ENCODE measurements at places on chromosomes 2 and 18.

- DNase-seq = no peak
These were observed 2.6 kb upstream of the STON1 start for GRCh38 chr2:48527226-48527885.

DNA sequence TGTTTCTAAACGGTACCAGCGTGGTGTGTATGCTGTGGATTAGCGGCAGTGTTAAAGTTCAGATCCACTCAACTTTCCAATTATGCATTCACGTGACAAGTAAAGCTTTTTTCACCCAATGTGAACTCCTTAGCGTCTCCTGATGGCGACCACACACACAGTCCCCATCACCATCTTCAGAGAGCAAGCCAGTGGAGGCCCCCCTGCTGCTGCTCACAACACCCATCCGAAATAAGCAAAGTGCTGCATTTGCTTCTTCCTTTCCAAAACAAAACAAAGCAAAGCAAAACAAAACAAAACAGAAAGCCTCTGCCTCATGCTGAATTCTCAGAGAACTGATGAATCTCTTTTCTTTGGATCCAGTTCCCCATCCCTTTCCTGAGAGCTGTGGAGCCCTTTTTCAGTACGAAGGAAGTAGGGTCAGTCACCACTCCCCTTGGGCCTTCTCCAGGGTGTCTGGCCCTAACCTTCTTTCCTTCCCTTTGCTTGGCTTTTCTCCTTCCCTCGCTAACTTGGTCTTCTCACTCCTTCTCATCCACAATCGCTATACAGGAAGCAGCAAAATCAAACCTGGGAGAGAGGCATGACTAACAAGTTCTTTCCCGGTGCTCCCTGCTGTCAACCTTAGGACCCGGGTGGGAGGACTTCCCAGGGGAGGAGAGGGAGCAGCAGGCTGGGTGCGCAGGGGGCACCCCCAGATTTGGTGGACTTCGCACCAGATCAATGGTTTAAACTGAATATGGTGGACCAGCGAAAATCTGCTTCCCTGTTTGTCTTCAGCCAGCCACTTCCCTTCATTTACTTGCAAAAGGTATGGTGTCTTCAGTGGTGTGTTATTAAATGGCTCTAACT is 56.0 kb downstream of the NRP2 start:
- no peak for DNase-seq

GRCh38 chr2:164651361-164651760 is 30.1 kb upstream of the GRB14 start:
- no peak for DNase-seq

DNA sequence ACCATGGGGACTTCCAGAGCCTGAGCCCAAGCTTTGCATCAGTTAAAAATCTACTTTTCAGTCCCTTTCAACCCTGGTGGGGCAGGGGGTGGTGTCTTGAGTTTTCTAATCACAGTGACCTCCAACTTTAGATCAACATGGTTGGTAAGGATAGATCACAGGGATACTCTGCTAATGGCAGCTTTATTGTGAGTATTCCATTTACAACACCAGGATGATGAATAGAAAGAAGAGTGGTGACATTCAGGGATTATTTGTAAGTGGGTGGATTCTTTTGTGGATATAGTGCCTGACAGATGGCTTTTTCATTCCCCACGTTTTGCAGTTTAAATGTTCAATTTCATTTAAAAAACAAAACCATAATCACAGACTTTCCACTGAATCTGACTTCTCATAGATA is 51.3 kb downstream of the ZNF532 start:
- no peak for DNase-seq

DNA sequence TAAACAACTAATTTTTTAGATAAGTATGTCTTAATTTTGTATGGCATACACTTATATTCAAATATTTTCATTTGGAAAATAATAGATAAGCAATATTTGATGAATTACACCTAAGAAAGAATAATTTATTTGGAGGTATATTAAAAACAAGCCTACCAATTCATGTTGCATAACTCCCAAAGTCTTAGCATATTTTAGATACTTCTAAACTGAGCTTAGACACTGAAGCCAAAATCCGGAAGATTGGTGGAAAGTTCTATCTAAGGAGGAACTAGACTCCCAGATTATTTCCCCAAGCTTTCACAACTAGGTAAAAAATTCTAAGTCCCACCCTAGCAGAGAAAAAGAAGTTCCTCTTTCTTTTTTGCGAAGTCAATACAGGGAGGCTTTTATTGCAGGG is 221.0 kb upstream of the MMADHC start:
- no peak for DNase-seq

GRCh38 chr2:229071292-229071976 is 199.7 kb downstream of the PID1 start:
- DNase-seq = no peak

DNA sequence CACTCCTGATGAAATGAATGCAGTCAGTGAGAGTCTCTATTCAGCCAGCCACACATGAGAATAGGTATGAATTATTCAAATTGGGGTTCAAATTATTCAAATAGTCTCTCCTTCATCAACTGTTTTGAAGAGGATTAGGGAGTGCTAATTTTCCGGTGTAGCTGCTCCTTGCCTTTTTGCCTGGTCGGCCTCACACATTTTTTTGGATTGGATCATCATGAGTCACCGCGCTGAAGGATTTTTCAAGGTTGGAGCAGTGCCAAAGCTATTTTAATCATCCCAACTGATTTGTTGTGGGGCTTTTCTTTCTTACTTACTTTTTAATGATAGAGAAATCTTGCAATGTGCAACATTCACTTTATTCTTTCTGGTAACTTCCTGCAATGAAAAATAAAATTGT is 2.4 kb upstream of the DTNA start:
- no peak for DNase-seq

GRCh38 chr18:23623040-23623439 is 36.7 kb upstream of the NPC1 start:
- no peak for DNase-seq

DNA sequence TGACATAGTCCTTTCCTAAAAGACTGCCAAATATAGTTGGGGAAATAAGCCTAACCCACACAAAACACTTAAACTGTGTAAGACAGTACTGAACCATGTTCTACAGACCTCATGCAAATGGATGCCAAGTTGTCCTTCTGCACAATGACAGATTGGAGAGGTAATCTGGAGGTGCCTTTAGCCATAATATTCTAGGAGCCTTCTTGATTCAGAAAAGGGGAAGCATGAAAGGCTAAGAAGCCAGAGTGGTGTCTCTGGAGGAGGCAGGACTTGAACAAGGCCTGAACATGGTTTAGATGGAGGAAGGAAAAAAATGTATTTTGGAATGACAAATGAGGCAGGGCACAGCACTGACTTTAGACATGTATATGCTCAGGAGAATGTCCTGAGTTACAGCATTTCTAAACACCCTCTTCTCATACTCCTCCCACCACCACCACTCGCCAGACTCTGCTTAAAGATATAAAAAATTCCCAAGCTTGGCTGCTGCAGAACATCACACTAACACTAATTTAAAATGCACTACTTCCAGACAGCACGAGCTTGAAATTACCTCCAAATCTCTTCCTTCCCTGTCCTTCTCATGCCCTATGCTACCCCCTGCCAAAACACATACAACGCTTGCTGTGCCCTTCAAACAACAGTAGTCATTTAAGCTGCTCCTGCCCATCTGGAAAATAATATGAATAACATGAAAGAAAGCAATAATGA is 110.4 kb downstream of the ANKRD44 start:
- no peak for DNase-seq

DNA sequence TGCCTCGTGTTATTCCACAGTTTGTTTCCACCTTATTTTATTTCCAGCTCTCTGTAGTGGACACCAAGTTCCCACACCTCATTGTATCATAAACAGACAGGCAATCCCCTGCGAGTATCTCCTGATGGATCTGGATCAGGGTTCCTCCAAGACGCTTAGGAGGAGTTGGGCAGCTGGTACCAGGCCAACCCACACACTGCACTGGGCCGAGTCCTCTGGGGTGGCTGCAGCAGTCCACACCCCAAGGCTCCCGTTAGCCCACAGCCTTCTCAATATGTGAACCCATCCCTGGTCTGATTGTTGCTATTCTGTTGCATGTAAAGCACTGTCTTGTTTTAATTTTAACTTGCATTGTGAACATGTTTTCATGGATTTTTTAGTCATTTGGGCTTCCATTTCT is 178.8 kb upstream of the RAB6C start:
- DNase-seq = no peak

DNA sequence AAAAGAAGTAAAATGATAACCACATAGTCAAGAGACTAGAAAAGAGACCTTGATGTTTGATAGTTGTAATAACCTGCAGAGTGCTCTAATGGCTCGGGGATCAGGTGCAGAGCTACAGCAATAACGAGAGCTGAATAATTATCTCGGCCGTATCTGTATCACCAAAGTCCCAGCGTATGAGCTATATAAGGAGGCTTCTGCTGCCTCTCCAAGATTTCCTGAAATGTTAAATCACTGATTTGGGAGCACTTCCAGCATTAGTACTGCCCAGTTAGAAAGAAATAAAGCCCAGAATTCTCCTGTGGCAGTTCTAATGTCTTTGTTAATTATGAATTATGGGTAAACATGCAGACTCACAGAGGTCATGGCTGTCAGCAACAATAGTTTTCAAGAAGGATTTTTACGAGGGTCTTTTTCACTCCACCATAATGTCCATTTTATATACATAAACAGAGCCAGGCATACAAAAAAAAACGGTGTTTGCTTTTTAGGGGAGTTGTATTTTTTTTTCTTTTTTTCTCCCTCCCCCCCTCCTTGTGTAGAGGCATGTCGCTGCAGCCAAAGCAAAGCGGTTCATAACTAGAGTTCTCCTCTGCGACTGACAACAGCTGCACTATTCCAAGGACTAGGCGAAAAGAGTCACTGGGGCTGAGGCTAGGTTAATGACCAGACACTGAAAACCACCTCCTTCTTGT is 168.3 kb upstream of the VRK2 start:
- no peak for DNase-seq

- no peak for DNase-seq
These were observed 50.5 kb upstream of the GRB14 start for GRCh38 chr2:164671664-164672396.

DNA sequence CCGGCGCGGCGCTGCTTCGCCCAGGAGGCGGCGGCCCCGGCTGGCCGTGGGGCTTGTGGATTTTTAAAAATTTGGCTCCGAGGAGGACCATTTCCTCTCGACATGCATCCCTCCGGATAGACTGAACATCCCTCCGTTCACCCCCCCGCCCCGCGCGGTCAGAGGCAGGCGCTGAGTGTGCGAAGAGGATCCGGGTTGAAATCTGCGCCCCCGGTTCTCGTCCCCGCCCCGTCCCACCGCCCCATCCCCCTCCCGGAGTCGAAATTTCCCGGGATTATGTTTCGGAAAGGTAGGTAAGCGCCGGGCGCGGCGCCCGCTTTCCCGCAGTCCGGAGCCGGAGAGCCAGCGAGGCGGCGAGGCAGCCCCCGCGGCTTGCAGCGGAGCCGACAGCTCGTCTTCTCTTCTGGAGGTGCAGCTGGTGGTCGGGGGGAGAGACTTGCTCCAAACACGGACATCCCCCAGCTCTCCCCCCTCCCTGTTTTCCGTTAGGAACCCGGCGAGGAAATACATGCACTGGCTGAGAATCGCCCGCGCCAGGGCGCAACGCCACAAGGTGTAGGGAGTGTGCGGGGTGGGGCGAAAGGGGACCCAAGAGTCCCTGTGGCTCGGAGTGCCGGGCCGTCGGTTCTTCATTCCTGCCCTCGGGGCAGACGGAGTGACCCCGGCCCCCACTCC is at the start of gene PRKCE:
TSS of gene PRKCE (plus strand) at position 261 of the 675 bp plus-strand sequence.
- DNase-seq = peak; percentile 36

DNA sequence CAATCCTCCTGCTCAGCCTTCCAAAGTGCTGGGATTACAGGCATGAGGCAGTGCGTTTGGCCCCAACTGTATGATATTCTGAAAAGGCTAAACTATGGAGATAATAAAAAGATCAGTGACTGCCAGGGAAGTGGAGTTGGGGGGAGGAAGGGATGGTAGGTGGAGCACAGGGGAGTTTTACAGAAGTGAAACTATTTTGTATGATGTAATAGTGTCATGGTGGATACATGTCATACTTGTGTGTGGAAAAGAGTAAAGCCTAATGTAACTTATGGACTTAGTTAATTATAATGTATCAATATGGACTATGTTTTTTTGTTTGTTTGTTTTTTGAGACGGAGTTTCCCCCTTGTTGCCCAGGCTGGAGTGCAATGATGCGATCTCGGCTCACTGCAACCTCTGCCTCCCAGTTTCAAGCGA is 2.9 kb upstream of the GGCX start:
- no peak for DNase-seq

GRCh38 chr2:231655894-231656293 is 52.4 kb upstream of the PTMA start:
- no peak for DNase-seq

- no peak for DNase-seq
These were observed 65.6 kb downstream of the STRADB start for GRCh38 chr2:201517094-201517493.

GRCh38 chr2:29310650-29311348 is 195.6 kb downstream of the CLIP4 start:
- no peak for DNase-seq

DNA sequence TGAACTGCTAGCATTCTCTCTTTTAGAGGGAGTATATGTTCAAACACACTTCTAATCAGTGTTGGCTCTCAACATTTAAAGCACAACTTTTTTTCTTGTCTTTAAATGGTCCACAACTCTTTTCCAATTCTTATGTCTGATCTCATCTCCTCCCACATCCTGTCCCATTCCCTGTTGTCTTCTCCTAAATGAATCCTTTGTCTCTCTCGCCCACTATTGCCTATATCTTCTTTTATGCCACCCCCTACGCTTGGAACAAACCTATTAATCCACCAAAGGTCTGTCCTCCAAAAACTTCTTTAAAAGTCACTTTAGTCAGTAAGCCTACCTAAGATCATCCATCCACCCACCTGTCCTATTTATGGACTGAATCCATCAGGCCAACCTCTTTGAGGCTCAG is 235.5 kb upstream of the SMAD7 start:
- no peak for DNase-seq

DNA sequence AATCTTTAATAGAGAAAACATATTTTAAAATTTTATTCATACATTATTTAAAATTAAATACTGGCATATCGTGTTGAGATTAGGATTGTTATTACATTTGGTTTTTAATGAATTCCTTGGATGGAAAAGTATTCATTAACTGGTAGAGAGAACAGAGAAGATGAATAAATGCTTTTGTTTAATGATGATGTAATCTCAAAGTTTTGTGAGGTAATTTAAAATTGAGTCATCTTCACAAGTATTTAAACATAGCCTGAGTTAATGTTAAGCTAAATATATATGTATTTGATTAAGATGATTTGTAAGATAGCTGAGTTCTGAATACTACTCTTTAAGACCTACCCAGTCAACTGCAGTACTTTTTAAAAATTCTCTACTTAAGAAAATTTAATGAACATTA is 713.4 kb upstream of the VRK2 start:
- no peak for DNase-seq

DNA sequence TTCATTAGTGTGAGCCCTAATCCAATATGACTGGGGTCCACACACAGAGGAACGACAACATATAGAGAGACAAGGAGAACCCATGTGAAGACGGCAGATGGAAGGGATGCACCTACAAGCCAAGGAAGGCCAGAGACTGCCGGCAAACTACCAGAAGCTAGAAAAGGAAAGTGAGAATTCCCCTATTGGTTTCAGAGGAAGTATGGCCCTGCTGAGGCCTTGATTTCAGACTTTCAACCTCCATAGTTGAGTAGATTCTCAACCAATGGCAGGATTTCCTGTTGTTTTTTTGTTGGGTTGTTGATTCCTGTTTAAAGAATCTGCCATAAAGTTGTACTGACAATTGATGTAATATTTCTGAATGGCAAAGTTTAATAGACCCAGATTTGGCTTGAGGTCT is 241.5 kb downstream of the SATB2 start:
- no peak for DNase-seq

GRCh38 chr2:9639740-9640343 is 9.0 kb upstream of the YWHAQ start:
- DNase-seq = no peak

- DNase-seq = no peak
These were observed 97.7 kb downstream of the XRCC5 start for GRCh38 chr2:216206821-216207220.
